Spinal cord (tissue), 10 donors: ENCODE measurements at places on chromosomes 11 and 22. TPM values are rescaled to one million over a fixed set of nuclear protein-coding genes. Genes with fewer than 3 reads are reported as not detected.

Gene AQP11
- polyA plus RNA-seq, result 11.7 TPM

Gene NNMT
- 0.87 TPM for polyA plus RNA-seq

Gene BCO2
- 8.2 TPM for polyA plus RNA-seq

Gene OR2D2
- polyA plus RNA-seq, result not detected

Gene ENTHD1
- polyA plus RNA-seq, result not detected

Gene THOC5
- polyA plus RNA-seq, result 34.4 TPM

DNA sequence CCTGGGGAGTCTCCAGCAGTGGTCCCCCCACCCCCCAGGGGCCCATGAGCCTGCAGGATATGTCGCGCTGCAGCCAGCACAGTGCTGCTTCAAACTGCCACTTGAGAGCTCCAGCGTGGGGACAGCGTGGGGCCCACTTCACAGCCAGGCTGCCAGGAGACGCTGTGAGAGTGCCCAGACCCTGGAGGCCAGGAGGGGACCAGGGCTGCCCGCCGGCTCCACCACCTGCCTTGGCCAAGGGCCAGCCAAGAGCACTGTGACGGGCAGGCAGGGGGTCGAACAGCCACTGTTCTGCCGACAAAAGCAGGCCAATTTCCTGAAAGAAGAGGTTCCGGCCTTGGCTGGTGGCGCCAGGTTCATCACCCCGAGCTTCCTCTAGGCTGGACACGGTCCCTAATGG is 60.2 kb downstream of the FLRT1 start:
- no peak for DNase-seq
- peaks cover 93% of the 10 kb centered on the region for H3K4me1 ChIP-seq
- H3K27me3 ChIP-seq, result no peaks in the 10 kb centered on the region
- no peak overlapping the region for H3K4me3 ChIP-seq
- peaks cover 9% of the 10 kb centered on the region for H3K36me3 ChIP-seq

DNA sequence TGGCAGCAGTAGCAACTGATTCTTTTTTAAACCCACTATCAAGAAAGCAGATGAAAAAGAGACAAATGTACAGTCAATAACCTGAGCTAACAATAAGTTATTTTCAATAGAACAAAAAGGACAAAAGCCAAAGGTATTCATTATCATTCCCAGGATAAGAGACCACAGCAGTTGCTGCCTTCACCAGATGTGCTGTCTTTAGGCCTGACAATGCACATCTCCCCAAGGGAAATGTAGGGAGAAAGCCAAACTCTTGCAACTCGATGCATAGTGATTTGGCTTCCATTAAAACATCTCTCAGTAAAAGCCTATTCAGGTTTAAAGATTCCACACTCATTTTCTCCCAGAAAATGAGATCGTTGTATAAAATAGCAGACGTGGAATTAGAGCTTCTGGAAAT is 210.7 kb downstream of the METTL15 start:
- peak; percentile 4 for DNase-seq
- no peaks in the 10 kb centered on the region for H3K27me3 ChIP-seq
- no peak overlapping the region for H3K4me3 ChIP-seq
- no peaks in the 10 kb centered on the region for H3K4me1 ChIP-seq
- no peak overlapping the region for H3K27ac ChIP-seq

DNA sequence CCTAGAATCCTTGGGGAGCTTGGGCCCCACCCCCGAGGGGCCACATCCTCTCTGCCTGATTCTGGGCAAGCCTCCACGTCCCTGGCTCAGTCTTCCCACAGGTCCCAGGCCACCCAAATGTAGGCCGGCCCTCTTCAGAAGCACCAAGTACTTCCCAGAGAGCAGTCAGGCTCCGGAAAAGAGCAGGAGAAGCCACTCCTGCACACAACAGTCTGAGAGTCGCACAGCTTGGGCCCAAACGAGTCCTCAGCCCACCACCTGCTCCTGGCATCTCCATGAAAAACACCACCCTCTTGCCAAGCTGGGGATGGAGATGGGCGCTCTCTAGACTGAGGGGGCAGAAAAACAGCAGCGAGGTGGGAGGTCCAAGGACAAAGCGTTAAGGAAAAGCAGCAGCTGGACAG is 15.4 kb downstream of the EHD1 start:
- H3K27ac ChIP-seq, result peak overlapping the region; percentile 85
- no peaks in the 10 kb centered on the region for H3K27me3 ChIP-seq
- no peak overlapping the region for H3K4me3 ChIP-seq
- peaks cover 65% of the 10 kb centered on the region for H3K36me3 ChIP-seq

- H3K4me3 ChIP-seq, result no peak overlapping the region
- H3K4me1 ChIP-seq, result peaks cover under 1% of the 10 kb centered on the region
- H3K27ac ChIP-seq, result no peak overlapping the region
- no peak for DNase-seq
- no peaks in the 10 kb centered on the region for H3K36me3 ChIP-seq
- H3K27me3 ChIP-seq, result no peaks in the 10 kb centered on the region
Measured at GRCh38 chr11:27210531-27210930, 152.5 kb downstream of the CCDC34 start.

DNA sequence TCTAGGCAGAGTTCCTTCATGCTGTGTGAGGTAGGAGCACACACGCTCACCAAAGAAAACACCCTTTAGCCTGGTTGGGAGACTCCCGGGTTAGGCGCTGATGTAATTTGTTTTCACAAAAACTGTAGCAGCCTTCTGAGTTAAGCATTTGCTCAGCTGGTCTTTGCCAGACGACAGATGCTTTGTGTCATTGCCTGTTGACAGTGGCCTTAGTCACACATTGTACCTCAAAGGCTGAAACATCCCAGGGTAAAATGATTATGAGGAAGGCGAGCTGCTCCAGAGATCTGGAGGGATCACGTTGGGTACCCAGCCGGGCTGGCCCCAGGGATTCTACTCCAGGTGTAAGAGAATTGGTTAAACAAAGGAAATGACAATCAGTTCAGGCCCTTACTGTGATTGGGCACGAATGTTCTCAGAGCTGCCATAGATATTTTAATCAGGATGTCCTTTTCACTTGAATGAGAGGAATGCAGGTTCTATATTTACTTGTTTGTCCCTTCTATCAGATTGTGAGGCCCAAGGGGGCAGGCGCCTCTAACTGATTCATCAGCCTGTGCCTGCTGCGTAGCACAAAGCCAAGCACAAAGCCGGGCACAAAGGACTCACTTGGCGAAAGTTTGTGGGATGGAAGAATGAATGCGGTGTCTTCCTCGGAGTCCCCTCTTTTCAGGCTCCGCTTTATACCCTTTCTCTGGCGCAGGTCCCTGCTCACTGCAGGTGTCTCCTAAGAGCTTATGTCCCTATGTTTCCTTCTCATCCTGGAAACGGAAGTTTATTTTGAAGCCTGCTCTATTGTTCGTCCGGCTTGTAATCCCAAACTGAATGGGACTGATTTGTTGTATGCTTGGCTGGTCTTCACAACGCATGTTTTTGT is 47.1 kb downstream of the ADM start:
- H3K4me3 ChIP-seq, result no peak overlapping the region
- H3K27me3 ChIP-seq, result no peaks in the 10 kb centered on the region
- no peaks in the 10 kb centered on the region for H3K36me3 ChIP-seq
- peak; percentile 24 for DNase-seq
- peaks cover 6% of the 10 kb centered on the region for H3K4me1 ChIP-seq

DNA sequence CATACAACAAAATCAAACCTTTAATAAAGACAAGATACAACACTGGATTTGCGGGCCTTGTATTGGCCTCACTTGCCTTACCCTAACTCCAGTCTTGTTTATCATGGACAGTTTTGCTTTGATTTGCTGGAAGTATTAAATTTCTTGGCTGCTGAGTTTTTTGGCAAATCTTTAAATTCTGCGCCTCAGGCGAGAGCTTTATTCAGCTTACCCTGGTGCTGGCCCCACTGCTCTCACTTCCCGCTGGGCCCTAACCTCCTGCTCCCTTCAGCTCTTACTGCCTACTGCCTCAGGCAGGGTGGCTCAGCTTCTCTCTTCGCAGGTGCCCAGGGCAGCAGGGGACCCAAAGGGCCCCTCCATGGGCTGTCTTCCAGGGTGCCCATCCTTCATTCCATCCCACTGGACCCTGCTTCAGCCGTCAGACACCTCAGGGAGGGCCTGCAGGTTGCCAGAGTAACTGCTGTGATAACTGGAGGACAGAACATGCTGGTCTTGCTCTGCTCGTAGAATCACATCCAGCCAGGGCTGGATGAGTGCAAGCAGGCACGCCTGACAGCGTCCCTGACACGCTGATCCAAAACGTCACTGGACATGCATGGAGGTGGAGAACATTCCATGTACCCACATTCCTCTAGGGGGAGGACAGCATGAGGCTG is 45.7 kb upstream of the TUB start:
- H3K4me1 ChIP-seq, result peaks cover 52% of the 10 kb centered on the region
- DNase-seq, result no peak
- H3K27ac ChIP-seq, result peak overlapping the region; percentile 43
- no peaks in the 10 kb centered on the region for H3K27me3 ChIP-seq
- H3K36me3 ChIP-seq, result peaks cover 4% of the 10 kb centered on the region
- no peak overlapping the region for H3K4me3 ChIP-seq

GRCh38 chr11:1443737-1444136 is 42.8 kb downstream of the MOB2 start:
- H3K4me3 ChIP-seq, result no peak overlapping the region
- no peak for DNase-seq
- no peaks in the 10 kb centered on the region for H3K27me3 ChIP-seq
- H3K27ac ChIP-seq, result no peak overlapping the region
- peaks cover 92% of the 10 kb centered on the region for H3K36me3 ChIP-seq
